ENCODE measurements at places on chromosomes 7 and 10. TPM values are rescaled to one million over a fixed set of nuclear protein-coding genes. Genes with fewer than 3 reads are reported as not detected.

DNA sequence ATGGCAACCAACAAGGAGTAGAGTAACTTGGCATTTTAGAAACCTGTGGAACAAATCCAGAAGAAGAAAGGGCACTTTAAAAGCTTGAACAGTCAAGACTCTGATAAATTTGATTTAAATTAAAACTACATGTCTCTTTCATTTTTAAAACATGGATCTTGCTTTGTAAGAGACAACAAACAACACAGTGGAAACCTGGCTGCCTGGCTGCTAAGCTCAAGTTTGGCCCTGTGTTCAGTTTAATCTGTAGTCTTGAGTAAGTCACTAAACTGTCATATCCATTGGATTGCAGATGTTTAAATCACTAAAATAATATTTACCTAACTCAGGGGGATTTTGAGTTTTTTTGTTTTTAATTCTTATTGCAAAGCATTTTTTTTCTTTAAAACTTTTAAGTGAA, 374.9 kb upstream of the SEMA3D start:
- DNase-seq, result peak; percentile 56

DNA sequence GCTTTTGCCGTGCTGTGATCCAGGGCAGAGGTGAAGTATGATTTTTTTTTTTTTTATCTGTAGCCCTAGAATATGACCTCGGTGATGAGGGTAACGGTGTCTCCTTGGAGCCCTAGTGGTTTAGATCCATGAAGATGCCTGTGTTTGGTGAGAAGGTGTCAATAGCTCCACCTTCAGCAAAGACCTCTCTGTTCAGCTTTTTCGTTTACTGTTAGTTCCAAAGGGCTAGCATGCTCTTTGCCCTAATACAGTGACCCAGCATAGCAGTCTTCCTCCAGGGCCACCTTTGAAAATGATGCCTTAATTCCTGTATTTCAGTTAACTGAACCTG, 746 bp upstream of the MRPS16 start:
- DNase-seq, result no peak

DNA sequence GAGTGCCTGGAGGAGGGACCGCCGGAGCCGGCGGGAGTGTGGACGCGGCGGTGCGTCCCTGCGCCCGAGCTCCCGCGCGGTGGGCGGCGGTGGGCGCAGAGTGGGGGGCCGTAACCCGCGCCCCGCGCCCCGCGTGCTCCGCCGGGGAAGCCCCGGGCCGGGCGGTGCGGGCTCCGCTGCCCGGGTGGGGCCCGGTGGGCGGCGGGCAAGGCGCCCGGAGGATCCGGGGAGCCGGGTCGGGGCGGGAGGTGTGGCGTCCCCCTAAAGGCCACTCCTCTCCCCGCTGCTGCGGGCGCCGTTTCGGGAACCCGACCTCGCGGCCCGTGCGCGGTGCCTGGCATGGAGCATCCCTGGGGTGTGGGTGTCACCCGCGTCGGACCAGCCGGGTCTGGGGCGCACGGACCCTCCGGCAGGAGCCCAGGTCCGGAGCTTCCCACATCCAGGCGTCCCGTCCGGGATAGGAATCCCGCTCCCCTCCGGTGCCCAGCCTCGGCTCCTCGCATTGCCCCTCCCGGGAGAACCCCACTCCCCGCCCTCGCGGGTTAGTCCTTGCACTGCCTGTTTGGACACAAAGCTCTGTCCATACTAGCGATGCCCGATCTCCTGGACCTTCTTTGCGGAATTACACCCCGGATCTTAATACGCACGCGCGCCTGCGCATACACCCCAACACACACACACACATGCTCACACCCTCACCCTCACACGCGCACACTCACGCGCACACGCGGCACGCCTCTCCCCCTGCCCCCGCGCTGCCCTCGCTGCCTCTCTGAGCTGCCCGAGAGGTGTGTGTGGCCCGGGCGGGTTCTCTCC, 723 bp downstream of the MTURN start:
- DNase-seq, result peak; percentile 77

GRCh38 chr7:82700741-82701140, 257.2 kb upstream of the CACNA2D1 start:
- DNase-seq, result peak; percentile 46

- DNase-seq, result no peak
These were observed 4.0 kb upstream of the MINPP1 start for GRCh38 chr10:87500646-87501048.

DNA sequence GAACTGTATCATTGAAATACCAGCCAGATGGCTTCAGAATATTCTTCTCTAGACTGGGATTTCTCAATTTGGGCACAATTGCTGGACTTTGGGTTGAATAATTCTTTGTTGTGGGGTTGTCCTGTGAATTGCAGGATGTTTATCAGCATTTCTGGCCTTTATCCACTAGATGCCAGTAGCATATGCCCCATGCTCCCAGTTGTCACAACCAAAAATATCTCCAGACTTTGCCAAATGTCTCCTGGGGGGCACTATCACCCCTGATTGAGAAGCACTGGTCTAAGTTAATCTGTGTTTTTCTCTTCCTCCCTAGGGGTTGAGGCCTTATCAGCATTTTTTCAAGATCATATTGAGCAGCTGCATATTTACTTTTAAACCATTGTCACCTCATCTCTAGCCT, 204.9 kb upstream of the SP8 start:
- DNase-seq, result no peak

- DNase-seq, result no peak
These were observed 131.7 kb downstream of the SORCS1 start for GRCh38 chr10:107032700-107033401.

GRCh38 chr7:45569290-45569685, 4.9 kb upstream of the ADCY1 start:
- DNase-seq, result no peak

DNA sequence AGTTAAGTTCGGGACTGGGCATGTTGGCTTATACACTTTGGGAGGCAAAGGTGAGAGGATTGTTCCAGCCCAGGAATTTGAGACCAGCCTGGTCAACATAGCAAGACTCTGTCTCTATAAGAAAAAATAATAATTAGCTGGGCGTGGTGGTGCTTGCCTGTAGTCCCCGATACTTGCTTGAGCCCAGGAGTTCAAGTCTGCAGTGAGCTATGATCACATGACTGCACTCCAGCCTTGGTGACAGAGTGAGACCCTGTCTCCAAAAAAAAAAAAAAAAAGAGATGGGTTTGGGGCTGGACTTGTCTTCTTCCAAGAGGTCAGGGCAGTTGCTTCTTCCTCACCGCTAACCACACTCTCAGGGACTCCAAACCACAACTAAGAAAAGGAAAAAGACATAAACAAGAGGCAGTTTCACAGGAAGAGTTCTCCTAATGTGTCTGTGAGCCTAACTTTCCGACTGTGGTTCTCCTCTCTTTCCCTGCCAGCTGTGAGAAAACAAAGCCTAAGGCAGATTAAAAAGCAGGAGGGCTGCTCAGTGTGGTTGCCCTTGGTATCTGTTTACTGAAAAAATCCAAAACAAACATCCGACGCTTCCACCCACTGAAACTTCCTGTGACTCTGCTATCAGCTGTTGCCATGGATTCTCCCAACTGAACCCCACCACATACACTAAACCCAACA, 2.4 kb upstream of the SERPINE1 start:
- peak; percentile 77 for DNase-seq

GRCh38 chr10:93334901-93335327, 147.2 kb downstream of the MYOF start:
- DNase-seq, result no peak

- DNase-seq, result no peak
These were observed 62.2 kb upstream of the USP6NL start for GRCh38 chr10:11673346-11674280.

- DNase-seq, result no peak
These were observed 904.6 kb upstream of the LRRN3 start for GRCh38 chr7:110186334-110186733.

- DNase-seq, result no peak
These were observed 74.9 kb downstream of the PCGF5 start for GRCh38 chr10:91295346-91295745.

DNA sequence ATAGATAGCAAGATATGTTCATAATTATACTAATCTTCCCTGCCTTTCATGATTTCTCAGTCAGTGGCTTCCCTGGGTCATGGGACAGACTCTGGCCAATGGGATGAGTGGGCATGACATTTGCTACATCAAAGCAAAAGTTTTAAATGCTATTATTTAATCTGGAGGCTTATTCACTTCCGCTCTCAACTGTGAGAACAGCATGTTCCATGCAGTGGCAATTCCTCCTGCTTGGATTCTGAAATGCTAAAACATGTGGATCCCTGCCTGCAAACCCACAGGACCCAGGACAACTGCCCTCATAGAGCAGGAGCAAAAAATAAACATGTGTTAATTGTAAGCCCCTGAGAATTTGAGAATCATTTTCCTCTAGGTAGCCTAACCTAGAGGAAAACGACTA, 1412.4 kb upstream of the CELF2 start:
- no peak for DNase-seq

DNA sequence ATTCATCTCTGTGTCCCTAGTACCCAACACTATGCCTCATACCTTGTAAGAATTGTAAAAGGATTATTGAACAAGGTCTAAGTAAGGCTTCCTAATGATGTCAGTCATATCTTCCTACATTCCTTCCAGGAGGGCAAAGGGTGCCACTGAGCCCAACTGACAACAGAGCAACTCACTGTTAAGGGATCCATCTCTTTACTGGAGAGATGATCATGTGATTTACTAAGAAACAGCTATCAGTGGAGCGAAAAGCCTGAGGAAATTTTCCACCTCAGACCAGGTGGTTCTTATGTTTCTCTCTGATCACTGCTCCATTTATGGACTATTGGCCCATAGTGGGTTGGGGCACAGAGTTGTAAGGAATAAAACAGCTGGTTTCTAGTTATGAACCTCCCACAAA, 38.9 kb upstream of the CNNM1 start:
- no peak for DNase-seq

DNA sequence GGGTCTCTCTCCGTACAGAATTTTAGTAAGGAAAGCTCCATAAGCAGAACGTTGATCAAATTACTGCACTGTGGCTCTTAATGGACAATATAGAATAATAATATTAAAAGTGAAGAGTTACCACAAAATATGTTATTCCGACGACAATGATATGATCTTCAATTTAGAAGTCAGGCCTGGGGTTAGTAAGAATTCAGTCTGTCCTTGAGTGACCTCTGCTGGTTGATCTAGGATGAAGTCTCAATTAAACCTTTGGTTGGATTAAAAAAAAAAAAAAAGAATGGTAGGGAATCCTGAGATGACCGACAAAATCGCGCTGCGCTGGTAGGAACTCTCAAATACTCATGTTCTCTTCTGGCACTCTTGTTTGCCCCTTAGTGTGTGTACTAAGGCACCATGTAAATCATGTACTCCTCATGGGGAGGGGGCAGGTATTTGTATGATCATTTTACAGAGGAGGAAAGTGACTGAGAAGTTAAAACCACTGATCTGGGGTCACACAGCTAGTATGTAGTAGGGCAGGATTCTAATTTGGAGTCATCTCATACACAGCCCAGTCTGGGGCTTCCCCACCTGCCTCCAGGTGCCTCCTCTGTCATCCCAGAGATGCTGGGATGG, 161.3 kb upstream of the NPVF start:
- peak; percentile 87 for DNase-seq

- DNase-seq, result no peak
These were observed 40.6 kb downstream of the ZNF438 start for GRCh38 chr10:30990971-30991646.

DNA sequence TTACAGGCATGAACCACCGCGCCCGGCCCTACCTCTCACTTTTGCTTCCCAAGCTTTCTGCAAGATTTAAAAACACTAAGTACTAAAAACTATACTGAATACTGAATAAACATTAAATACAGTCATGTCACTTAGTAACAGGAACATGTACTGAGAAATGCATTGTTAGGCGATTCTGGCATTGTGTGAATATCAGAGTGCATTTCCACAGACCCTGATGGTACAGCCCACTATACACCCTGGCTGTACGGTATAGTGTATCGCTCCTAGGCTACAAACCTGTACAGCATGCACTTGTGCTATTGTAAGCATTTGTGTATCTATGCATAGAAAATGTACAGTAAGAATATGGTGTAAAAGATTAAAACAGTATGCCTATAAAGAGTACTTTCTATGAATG, 29.1 kb downstream of the PDIA4 start:
- no peak for DNase-seq

DNA sequence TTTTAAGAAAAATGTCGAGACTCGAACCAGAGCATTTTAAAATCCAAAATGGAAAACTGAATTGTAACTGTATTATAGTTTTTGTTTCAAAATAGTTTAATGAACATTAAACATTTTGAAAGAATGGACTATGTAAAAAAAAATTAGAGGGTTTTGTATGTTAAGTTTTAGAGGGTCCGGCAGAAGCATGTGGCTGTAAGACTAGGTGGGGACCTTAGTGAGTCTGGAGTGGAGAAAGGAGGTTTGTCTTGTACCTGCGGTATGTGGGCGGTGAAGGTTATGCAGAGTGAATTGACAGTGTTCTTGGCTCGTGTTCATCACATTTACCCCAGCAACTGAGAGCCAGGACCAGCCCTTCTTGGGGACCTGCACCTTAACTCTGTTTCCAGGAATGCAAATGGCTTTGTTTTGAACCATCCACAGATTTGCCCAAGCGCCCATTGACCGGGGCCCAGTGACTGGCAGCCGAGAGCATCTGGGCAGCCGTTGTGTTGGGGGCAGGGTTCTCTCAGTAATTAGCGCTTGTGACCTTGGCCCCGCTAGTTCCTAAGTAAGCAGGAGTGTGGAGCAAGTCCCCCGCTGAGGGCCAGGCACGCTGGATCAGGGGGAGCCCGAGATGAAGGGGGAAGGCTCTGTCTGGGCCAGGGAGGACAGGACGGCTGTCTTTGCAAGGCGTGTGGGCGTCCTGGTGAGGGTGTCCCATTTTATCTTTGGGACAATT, 1.4 kb upstream of the KLF6 start:
- DNase-seq, result peak; percentile 40

- DNase-seq, result no peak
These were observed 44.0 kb downstream of the GSDME start for GRCh38 chr7:24713039-24713793.

CYTH3 gene
- polyA plus RNA-seq, result 33.1 TPM

TET1 gene
- polyA plus RNA-seq, result 9.1 TPM

EIF4H gene
- 229 TPM for polyA plus RNA-seq

LEP gene
- not detected for polyA plus RNA-seq

CUZD1 gene
- polyA plus RNA-seq, result 0.80 TPM

DPYSL4 gene
- 5.3 TPM for polyA plus RNA-seq

MSS51 gene
- 27.3 TPM for polyA plus RNA-seq
